ENCODE measurements at places on chromosomes 16 and 17.

- no peak for DNase-seq
These were observed 33.9 kb downstream of the ARHGAP27 start for GRCh38 chr17:45398800-45399199.

GRCh38 chr16:57992084-57992483 lies 8.4 kb downstream of the ZNF319 start:
- DNase-seq, result no peak

- DNase-seq, result no peak
These were observed 129.2 kb upstream of the NACA2 start for GRCh38 chr17:61720016-61720795.

DNA sequence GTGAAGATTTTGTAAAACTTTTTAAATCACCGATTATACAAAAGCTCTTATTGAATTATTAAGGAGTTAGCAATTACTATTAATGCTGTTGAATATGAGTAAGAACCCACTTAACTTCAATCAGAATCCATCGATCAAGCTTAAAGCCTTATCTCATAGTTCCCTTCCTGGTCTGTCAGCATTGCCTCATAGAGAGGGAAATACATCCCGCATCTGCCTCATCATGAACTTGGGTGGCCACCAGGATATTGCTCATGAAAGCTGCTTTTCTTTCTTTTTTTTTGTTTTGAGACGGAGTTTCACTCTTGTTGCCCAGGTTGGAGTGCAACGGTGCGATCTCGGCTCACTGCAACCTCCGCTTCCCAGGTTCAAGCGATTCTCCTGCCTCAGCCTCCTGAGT lies 66.7 kb downstream of the PIGL start:
- DNase-seq, result peak; percentile 28

DNA sequence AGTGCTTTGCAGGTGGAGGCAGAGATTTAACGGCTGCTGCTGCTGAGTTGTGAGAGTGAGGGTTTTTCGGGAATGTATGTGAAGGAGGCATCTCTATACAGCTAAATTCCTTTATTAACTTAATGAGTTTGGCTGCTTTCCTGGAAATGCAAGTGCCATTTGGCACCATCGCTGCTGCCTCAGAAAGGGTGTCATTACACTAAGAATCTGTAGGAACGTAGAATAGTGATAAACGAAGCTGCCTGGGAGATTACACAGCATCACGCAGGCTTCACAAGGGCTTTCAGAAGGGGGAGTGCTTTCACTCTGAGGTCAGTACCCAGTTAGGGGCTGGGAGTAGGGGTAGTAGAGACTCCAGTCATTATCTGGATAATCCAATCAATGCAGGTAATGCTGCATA lies 14.1 kb upstream of the NLRP1 start:
- no peak for DNase-seq

DNA sequence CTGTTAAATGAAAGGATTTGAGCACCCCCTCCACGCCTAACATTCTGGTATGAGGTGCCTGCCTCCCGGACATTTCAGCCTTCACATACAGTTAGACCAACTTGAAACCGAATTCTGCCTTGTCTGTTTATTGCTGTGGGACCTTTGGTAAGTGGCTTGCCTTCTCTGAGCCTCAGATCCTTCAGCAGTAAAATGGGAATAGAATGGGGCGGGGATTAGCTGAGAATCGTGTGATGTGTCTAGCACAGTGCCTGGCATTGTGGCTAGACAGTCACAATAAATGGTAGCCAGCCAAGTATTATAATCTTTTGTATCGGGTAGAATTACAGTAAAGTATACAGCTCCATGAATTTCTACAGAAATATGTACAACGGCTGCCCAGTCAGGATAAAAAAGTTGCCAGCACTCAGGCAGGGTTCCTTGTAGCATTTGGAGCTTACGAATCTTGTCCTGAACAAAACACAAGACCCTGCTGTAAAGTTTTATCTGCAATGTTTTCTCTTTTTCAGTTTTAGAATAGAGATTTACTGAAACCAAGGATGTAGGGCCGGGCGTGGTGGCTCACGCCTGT lies 786 bp downstream of the TMC7 start:
- no peak for DNase-seq

DNA sequence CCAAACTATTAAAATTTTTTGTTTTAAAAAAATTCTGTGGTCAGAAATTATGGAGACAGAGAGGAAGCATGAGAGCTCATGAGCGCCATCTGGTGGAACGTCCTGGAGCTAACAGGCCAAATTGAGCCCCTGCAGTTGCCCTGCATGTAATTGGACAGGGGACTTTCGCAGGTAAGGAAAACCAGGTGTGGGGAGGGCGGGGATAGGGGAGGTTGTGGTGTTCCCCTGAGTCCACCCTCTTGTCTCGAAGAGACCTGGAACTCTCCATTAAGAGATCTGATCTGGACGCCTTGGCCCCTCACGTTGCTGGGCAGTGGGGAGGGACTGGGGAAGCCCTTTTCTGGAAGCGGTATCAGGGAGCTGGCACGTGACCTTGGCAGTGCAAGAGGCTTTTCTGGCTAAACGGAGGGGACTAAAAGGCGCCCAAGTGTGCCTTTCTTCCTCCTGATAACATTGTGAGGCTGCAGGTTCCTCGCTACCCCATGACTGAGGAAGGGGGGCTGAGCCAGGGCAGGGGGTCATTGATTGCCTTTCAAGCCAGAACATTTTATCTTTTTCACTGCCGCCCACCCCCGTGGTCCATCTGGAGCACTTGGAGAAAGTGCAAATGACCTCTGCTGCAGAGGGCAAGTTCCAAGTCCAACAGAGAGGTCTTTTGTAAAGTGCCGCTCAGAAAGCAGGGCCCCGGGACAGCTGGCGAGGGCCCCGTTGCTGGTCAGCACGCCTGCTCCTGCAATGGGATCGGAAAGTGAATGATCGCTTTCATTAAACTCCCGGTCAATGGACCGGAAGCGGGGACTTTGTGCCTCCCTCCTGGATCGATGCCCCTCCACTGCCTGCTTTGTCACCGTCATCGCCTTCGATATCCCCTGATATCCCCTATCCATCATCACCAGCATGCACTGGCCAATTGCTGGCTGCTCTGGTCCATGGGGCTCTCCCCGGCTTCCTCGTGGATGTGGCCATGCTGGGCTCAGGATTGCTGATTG lies 18.4 kb downstream of the PDILT start:
- DNase-seq, result no peak

DNA sequence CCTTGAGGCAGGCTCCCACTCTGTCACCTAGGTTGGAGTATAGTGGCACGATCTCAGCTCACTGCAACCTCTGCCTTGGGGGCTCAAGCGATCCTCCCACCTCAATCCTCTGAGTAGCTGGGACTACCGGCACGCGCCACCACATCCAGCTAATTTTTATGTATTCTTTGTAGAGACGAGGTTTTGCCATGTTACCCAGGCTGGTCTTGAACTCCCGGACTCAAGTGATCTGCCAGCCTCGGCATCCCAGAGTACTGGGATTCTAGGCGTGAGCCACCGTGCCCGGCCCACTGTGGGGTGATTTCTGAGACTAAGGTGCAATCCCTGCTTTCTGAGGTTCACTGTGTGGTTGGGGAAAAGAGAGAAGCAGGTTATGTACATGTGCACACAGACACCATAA lies 12.0 kb upstream of the SLC12A3 start:
- no peak for DNase-seq

DNA sequence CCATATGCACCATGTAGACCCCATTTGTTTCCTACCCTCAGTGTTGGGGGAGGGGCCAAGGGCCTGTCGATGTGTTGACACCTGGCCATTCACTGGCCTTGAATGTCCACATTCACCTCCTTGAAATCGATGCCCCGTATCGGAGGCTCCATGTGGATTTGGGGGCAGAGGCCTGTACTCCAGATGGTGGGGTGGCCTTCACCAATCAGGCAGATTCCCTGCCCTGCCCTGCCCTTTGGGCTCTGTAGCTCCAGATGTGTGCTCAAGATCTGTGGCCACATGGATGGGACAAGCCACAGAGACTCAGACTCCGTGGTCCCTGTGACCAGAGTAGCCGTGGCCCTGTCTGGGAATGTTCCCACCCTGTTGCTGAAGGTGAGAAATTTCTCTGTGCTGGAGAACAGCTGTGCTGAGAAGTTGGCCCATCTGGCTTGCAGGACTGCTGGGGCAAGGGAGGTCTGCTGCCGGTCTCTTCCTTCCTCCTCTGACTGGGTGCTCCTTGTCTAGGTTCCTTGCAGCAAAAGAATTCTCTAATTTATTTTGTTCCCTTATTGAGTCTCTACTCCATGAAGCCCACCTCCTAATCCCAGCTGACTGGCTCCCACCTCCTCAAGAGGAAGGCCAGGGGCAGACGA lies 221.3 kb downstream of the SEC14L1 start:
- DNase-seq, result no peak

DNA sequence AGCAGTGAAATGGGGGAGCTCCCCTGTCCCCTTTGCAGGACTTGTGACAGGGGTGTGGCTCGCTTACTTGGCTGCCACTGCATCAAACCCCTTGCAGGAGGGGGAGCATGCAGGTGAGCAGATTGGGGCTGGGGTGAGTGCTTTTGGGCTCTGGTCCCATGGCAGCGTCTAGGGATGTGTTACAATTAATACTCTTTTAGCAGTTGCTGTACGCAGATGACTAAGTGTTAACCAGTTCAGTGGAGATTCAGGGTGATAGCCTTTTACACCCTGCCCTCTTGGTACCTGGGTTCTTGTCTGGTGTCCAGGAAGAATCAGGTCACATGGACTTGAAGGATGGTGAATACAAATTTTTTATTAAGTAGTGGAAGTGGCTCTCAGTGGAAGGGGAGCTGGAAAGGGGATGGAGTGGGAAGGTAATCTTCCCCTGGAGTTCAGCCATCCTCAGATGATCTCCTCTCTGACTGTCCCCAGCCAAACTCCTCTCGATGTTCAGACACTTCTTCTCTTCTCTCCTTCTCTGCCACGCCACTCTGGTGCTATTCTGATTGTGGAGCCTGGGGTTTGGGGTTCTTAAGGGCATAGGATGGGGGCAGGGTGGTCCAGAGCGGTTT lies 100.1 kb downstream of the MARF1 start:
- no peak for DNase-seq

- DNase-seq, result no peak
These were observed 217.4 kb upstream of the COX10 start for GRCh38 chr17:13851889-13852288.

DNA sequence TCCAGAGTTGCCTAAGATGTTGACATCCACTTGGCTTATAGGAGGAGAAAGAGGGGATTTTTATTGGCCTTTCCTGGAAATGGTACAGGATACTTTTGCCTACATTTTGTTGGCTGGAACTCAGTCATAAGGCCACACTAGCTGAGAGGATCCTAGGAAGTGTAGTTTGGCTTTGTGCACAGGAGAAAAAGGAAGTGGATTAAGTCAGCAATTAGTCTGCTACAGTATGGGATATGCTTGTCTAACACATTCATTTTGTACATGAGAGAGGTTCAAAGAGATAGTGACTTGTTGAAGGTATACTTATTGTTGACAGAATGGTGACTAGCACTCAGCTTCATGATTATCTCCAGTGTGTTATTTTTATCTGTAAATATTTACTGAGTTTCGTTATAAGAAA lies 10.3 kb downstream of the UTP18 start:
- DNase-seq, result no peak

DNA sequence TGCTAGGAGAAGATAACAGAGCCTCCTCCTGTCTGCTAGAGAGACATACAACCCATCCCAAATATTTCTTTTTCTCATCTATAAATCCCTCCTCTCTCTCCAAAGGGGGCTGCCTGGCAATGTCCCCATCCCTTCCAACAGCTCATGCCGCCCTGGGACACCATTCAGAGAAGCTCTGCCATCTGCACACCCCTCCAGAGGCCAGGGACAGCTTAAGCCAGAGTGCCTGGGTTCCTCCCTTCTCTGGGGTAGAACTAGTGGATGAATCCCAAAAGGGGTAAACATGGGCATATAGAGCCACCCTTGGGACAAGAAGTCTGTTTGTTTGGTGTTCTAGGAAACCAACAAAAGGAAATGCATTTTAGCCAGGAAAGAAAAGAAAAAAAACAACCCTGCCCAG lies 2.6 kb upstream of the LPO start:
- DNase-seq, result no peak

DNA sequence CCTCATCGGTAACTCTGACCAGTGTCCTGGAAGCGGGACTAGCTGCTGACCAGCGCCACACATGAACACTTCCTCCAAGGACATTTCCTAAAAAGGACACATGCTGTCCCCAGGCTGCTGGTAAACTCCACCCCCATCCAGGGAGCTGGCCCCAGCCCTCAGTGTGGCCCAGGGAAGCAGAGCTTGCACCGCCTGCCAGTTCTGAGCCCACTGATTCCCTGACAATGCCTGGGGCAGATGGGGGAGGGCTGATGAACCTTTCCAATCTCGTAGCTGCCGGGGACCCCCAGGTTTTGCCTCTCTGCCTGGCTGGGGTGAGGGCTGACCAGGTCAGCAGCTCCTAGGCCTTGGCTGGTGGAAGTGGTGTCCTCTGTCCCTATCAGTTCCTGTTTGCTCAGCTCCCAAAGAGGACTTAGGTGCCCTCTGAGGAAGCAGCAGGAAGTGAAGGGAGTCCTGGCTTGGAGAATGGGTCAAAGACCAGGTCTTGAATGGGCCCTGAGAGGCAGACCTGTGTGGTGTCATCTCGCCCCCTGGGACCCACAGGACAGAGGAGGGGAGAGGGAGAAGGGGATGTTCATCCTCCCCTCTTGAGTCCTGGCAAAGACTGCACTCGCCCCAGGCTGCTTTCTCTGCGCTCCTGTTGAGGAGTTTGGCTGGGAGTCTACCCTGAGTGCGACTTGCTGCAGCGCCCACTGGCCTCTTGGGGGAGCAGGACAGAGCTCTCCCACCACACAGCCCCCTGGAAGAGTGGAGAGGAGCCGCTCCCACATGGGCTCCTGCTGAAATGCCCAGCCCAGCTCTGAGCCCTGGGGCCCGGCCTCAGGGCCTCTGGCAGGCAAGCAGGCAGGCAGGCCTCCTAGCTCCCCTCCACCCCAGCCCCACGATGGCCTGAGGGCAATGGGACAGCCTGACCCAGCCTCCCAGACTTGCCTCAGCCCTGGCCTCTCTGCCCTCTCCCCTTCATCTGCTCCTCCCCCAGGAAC lies 16.8 kb downstream of the PDK2 start:
- no peak for DNase-seq

DNA sequence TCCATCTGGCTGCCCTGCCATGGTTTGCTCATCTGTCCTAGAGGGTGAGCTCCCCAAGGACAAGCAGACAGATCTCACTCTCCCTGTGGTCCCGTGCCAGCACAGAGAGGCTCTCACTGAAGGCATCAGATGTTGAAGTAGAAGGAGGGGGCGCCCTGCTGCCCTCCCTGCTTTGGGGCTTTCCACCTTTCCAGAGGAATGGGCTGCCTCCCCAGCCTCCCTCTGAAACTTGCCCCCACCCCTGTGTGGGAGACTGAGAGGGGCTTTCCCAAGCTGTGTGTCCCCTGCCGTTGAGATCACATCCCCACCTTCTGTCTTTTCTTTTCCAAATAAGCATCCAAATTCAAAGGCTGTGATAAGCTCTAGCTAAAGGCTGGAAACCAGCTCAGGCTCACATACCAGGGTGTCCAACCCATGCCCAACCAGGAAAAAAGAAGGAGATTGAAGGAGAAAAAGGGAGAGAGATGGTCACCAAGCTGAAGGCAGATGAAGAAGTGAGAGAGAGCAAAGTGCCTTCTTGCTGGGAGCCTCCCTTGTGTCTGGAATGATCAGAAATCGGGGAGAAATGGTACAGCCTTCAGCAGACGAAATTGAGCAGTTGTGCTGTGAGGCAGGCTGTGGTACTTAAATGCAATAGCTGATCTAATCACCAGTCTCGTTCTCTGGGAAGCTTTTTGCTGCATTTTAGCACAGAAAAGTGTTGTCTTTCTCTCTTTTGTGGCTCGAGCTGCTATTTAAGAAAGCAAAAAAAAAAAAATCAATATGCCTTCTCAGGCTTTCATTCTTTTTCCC lies 145.9 kb upstream of the LHX1 start:
- DNase-seq, result no peak

Measured in RCC 7860 (cell line).